Stimulated activated CD4-positive, alpha-beta T cell treated with anti-CD3 and anti-CD28 coated beads, Interleukin-4, amount 100 ng/mL, for 4 hours (primary cell): ENCODE measurements at places on chromosomes 11 and 22.

GRCh38 chr11:18721561-18722292 is 4.3 kb downstream of the IGSF22 start:
- peak; percentile 33 for DNase-seq

DNA sequence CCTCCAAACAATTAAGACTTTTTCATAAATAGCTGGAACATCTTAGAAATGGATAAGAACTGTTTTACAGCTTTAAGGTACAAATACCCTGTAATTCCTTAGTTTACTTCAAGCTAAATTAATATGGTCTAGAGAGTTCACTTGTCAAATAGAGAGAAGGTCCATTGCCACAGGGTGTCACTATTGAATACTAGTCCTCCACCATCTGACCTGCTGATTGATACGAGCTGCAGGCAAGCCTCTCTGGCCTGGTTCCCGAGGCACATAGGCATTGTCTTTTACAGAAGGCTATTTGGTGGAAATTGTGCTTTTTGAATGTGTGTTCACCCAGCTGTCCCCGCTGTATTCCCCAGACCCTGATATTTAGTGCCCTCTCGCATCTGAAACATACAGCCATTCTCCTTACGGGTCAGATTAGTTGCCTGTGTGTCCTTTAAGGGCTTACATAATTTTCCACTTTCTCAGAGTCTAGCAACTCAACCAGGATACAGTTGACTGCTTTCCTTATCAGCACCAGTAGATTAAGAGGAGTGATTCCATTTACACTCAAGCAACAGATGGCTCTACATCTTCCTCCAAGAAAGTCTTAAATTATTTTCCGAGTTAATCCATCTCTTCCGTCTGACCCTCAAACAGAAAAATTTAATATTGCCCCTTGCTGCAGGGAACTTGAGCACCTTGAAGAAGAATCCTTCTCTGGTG is 788.8 kb upstream of the FAT3 start:
- no peak for DNase-seq

GRCh38 chr11:134340354-134340964 is 8.7 kb downstream of the GLB1L2 start:
- DNase-seq = no peak

DNA sequence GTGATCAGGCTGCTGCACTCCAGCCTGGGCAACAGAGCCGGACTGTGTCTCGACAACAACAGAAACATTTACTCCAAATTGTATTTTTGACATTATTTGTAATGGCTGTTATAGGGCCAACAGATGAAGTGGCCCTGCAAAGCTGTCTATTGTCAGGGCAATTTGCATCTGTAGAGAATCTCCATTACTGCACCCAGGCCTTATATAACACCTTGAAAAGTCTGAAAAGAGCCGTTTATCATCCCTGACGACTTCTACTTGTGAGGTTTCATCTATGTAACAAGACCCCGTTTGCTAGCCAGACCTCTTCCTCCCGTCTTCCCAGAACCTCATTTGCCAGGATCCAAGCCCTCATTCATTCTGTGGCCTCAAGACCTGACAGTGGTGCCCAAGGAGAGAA is 9.1 kb upstream of the CTTN start:
- DNase-seq = no peak

DNA sequence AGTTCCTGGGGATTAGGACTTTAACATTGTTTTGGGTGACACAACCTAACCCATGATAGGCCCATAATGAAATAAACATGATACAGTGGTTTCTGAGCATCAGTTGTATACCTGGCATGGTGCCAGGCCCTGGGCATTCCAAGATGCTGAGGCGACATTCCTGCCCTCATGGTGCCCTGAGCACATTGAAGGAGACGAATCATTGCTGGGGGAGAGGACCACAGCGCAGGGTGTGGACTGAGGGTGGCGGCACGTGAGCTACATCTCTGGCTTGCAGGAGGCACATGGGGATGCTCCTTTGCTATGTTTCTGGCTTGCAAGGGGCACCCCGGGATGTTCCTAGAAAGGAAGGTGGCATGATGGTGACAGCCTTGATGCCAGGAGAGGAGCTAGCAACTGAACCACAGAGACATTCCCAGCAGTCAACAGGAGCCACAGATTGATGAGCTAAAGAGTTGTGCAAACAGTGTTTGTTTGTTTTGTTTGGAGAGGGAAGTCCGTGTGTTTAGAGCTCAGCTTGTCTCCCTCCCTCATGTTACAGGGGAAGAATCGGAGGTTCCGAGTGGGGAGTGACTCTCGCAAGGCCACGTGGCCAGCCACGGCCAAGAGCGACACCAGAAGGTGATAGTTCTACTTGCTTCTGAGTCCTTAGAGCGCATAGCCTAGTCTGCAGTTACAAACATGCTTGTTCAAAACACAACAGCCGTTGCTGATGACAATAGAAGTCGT is 106.4 kb downstream of the MIAT start:
- no peak for DNase-seq

DNA sequence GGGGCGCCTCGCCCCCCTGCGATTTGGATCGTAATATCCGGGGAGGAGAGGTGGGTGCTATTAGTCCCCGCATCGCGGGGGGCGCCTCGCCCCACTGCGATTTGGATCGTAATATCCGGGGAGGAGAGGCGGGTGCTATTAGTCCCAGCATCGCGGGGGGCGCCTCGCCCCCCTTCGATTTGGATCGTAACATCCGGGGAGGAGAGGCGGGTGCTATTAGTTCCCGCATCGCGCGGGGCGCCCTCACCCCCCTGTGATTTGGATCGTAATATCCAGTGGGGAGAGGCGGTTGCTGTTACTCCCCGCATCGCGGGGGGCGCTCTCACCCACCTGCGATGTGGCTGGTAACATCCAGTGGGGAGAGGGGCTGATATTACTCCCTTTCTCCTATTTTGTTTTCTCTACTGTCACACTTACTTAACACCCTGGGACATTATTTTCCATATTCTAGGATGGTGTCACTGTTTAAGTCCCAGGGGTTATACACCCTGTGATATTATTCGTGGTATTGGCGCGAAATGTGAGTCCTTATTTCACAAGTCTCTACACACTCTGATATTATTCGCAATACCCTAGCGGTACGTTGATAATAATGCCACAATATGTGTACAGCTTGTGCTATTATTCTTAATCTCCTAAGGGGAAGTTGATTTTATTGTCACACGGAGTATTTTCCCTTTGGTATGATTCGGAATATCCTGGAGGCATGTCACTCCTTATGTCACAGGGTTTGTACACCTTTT is 57.8 kb upstream of the ALDH3B2 start:
- peak; percentile 46 for DNase-seq

- DNase-seq = no peak
These were observed 8.5 kb downstream of the ELFN2 start for GRCh38 chr22:37418627-37419369.

- no peak for DNase-seq
These were observed 911 bp downstream of the A4GALT start for GRCh38 chr22:42719656-42720262.

GRCh38 chr11:112655371-112655770 is 305.8 kb upstream of the NCAM1 start:
- no peak for DNase-seq

DNA sequence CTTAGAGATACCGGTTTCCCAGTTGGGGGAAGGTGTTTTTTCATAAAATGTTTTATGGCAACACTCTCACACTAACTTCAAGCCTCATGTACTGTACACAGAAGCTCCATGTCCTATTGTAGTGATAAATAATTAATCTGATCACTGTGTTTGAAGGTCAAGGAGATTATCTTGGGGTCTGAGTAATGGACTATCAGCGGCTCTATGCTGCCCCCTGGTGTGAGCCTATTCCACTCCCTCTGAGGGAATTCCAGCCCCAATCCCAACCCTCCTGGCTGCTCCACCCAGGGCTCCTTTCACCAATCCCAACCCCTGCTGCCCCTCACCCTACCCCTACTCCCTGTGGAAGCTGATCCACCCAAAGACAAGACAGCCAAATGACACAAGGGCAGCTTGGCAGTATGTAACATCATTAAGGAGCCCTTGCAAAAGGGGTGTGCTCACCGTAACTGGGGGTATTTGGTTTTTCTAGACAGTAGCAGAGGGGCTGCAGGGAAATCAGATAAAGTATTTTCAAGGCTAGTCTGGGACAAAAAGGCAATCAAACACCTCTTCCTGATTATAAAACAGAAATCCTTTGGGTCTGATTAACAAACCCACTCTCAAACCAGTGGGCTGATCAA is 22.3 kb downstream of the HPS4 start:
- DNase-seq = peak; percentile 55

DNA sequence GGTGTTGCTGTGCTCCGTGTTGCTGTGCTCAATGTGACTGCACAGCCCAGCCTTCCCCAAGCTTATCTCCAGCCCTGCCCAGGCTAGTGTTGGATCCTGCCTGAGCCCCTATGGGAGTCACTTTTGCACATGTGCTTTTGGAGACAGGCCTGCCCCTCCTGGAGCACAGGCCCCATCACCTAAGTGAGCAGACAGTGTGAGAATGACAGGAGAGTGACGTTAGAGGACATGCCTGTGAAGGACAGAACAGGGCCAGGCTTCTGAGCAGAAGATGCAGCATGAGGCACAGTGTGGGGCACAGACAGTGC is 36.6 kb upstream of the SUSD2 start:
- DNase-seq = no peak

- DNase-seq = no peak
These were observed 109.3 kb downstream of the BRD1 start for GRCh38 chr22:49718396-49718795.

DNA sequence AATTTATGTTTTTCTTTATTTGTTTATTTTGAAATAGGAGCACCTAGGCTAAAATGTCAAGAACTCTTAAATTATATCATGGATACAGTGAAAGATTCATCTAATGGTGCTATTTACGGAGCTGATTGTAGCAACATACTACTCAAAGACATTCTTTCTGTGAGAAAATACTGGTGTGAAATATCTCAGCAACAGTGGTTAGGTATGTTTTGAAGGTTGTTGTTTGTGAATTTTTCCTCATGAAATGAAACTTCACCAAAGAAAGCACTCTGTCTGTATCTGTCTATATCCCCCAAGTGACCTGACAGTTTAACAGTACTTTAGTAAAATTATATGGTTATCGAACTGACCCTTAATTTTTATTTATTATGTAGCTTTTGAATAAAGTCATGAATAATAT is 12.8 kb downstream of the ATM start:
- no peak for DNase-seq

GRCh38 chr11:115980337-115981103 is 476.3 kb upstream of the CADM1 start:
- no peak for DNase-seq

GRCh38 chr11:111627591-111627990 is 25.3 kb downstream of the SIK2 start:
- DNase-seq = no peak

DNA sequence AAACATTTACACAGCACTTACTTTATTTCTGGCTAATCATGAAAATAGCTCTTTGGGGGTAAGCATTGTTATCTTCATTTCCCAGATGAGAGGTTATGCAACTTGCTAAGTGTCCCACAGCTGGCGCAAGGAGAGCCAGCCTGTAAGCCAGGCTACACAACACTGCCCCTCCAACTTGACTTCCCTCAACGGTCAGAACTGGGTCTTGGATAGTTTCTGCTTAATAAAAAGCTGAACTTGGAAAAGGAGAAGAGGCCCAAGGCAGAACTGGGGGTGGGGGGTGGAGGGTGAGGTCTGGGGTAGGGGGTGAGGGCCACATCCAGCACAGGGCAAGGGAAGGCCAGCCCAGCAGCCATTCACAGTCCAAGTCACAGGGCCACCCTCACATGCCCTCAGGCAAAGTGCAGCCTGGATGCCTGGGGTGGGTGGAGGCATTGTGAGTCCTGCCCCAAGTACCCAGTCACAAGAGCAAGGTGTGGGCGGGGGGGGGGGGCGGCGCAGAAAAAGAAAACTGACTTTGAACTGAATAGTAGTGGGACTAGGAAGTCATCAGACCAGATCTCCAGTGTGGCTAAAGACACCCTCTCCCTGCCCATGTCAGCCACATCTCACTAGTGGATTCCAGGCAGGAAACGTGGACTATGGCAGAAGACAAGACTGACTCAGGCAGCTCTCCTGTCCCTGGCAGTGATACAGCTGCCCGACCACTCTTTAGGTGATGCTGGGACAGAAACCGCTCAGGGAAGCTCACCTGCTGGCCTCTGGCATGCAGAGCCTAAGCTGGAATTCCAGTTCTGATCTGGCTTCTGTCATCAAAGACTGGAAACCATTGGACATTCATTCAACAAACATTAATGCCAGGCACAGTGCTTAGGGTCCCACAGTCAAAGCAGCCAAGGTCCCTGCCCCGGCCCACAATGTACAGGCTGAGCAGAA is 52.4 kb downstream of the PACSIN2 start:
- peak; percentile 17 for DNase-seq

- no peak for DNase-seq
These were observed 35.0 kb upstream of the RCN1 start for GRCh38 chr11:32055861-32056260.

- no peak for DNase-seq
These were observed 12.5 kb upstream of the GRIK4 start for GRCh38 chr11:120499088-120499487.

DNA sequence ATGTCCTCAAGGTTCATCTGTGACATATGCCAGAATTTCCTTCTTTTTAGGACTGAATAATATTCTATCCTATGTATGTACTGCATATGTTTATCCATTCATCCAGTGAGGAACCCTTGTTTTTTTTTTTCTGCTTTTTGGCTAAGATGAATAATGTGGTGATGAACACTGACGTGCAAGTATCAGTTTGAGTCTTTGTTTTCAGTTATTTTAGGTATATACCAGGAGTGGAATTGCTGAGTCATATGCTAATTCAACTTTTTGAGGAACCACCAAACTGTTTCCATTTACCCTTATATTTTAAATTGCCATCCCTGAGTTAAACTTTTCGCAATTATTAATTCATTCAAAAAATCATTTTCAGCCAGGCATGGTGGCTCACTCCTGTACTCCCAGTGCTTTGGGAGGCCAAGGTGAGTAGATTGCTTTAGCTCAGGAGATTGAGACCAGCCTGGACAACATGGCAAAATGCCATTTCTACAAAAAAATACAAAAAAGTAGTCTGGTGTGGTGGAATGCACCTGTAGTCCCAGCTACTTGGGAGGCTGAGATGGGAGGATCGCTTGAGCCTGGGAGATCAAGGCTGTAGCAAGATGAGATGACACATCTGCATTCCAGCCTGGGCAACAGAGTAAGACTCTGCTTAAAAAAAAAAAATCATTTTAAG is 64.2 kb downstream of the MICAL2 start:
- DNase-seq = no peak

DNA sequence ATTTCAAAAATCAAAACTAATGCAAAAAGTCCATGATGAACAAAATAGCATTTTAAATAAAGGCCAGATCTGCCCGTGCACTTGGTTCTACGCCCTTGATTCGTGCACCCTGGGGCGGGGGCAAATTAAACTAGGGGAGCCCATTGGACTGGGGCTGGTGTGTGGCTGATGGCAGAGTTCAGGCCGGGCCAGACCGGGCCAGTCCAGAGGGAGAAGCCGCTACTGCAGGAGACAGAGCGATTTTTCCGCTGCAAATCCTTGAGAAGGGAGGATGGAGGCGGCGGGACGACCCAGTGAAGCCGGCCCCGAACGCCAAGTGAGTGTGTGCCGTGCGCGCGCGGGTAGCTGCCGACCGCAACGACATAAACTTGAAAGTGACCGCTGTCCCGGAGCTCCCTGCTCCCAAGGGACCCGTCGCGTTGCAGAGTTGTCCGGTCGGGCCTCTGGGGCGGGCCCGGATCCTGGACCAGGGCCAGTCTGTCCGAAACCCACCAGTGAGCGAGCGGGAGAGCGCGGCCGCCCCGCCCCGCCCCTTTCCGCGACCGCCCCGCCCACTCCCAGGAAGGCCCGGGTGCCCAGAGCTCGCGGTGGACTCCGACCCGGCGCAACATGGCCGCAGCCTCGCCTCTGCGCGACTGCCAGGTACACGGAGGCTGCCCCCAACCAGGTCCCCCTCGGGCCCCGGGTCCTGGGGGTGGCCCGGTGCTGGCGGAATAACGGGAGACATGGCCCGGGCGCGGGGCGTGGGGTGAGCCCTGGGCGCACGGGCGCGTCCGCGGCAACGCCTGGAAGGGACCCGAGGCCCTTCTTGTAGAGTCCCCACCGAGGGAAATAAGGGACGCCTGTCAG is at the start of gene TTC38:
TSS of gene TTC38 (plus strand) at position 578 of the 849 bp plus-strand sequence. CDS start at position 610, 32 bp downstream.
- DNase-seq = peak; percentile 43
